Left renal cortex interstitium (tissue), 4 donors: ENCODE measurements at places on chromosomes 12 and 14. TPM values are rescaled to one million over a fixed set of nuclear protein-coding genes. Genes with fewer than 3 reads are reported as not detected.

The CAPS2 gene
- polyA plus RNA-seq = 8.3 TPM

The SIX4 gene
- polyA plus RNA-seq = 6.5 TPM

The CDKN3 gene
- polyA plus RNA-seq = 21.1 TPM

The AICDA gene
- polyA plus RNA-seq = 0.32 TPM

The TIGAR gene
- polyA plus RNA-seq = 6.9 TPM
